ENCODE measurements at places on chromosomes 13 and 19.

DNA sequence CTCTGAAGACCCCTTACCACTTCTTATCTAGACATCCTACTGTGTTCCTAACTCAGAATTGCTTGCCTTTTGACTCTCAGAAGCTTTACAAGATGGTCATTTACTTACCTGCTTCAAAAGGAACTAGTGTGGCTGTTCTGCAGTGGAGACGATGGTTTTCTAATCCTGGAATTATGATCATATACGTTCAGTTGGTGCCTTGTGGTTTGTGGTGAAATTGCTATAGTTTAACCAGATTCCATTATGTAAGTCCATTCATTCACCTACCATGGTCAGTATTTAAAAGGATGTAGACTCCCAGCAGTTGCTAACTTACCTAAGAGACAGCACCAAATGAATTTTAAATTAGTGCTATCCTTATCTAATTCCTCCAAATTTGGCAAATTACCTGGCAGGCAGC, 210.9 kb downstream of the SHISA2 start:
- no peak for DNase-seq

DNA sequence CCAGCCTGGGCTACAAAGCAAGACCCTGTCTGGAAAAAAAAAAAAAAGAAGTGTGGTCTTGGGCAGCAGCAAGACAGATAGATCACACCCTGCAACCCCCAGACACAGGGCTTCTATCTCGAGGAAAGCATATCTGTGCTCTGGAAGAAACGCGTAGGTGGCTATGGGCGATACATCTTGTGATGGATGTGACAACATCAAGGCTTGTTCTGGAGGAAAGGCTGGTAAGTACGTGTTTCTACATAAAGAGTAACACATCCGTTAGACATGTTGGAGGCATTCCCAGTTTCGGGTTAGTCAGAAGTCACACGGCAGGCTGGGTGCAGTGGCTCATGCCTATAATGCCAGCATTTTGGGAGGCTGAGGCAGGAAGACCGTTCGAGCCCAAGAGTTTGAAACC, 6.6 kb upstream of the DHDH start:
- peak; percentile 84 for DNase-seq

DNA sequence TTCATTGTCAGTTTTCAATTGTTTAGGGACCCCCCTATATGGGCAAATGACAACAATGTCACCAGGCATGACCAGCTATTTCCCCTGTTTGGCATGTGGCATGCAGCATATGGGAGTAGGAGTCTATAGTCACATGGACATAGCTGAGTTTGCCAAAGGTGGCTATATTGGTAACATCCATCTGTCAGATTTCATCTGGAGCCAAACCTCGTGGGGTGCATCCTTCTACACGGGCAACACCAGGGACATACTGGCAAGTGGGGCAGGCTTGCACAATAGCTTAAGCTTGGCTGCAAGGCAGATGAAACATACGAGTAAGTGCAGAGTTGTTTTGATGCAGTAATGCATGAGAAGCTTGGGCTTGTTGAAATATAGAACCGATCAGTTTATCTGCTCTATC, 24.5 kb upstream of the ZNF816 start:
- DNase-seq = no peak

DNA sequence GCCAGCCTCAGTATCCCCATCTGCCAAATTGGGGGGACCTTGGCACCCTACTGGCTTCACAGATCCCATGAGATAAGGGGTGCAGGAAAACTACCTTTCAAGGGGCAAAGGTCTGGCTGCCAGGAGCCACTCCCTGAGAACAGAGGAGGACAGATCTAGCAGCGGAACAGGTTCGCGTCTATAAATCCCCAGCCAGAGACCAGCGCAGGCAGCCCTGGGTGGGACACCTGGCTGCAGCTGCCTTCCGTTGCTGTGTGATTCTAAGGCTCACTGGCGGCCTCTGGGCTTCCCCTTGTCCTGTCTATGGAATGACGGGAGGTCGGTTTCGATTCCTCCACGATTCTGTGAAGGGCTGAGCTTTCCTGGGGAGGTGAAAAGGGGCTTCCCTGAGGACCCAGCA, 7.3 kb downstream of the RELB start:
- DNase-seq = no peak

DNA sequence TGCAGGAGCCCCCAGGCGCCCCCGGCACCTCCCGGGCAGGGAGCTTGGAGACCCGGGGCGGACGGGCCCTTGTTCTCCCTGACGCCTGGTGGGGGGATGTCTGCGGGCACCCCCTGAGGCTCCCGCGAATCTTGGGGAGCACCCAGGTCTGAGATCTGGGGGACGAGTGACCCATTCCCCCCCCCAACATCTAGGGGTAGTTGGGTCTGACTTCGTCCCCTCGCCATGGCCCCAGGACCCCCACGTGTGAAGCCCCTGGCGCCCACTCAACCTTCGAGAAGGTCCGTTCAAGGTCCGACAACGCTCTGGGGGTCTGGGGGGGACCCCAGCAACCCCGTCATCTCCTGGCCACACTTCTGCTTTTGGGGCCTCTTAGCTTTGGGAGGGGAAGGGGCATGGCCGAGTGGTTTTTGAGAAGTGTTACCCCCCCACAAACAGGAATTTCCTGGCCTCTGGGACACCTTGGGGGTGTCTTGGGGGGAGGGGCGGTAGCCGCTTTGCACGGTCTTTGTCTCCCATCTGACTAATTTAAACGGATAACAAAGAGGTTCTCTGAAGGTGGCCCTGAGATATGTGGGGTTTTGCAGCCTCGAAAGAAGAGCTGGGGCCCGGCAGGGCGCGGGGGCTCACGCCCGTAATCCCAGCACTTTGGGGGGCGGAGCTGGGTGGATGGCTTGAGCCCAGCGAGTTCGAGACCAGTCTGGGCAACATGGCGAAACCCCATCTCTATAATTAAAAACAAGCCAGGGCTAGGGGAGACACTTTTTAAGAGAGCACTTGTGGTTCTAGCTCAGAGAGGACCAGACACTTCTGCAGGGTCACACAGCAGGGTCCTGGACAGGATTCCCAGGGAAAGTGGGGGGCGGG, 608 bp downstream of the CNN2 start:
- DNase-seq = no peak

GRCh38 chr13:32311188-32311897, 3.8 kb downstream of the ZAR1L start:
- no peak for DNase-seq

GRCh38 chr19:11281356-11282049, 14.5 kb upstream of the TSPAN16 start:
- no peak for DNase-seq

DNA sequence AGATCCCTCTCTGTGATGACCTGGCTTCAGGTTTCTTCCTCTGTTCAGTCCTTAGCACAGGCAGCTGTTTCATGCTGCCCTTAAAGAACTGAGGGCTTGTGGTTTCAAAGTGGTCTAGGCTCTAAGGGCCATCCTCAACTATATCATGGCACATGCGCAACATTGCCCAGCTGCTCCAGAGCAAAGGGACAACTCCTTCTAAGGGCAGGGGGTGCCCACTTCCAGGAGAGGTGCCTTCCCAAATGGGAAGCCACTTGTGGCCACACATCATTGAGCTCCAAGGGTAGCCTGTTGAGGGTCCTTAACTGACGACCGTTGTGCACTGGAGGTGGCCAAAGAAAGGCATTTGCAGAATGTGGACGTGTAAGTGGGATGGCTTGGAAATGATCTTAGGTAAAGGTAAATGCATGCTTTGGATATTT, 7.3 kb downstream of the GPR183 start:
- DNase-seq = no peak

GRCh38 chr13:69683921-69684686, 423.5 kb upstream of the ATXN8OS start:
- no peak for DNase-seq

GRCh38 chr19:10238172-10238783, 7.1 kb upstream of the S1PR2 start:
- peak; percentile 89 for DNase-seq

- no peak for DNase-seq
Measured at GRCh38 chr19:45103156-45103507, 10.2 kb downstream of the PPP1R37 start.

- DNase-seq = no peak
Measured at GRCh38 chr13:20171364-20171763, 10.5 kb upstream of the GJA3 start.

All from muscle of back (tissue), 13 donors.